ENCODE measurements at places on chromosomes 11 and 22.

GRCh38 chr22:25359601-25360261 is 140.3 kb downstream of the CRYBB2 start:
- DNase-seq: no peak

DNA sequence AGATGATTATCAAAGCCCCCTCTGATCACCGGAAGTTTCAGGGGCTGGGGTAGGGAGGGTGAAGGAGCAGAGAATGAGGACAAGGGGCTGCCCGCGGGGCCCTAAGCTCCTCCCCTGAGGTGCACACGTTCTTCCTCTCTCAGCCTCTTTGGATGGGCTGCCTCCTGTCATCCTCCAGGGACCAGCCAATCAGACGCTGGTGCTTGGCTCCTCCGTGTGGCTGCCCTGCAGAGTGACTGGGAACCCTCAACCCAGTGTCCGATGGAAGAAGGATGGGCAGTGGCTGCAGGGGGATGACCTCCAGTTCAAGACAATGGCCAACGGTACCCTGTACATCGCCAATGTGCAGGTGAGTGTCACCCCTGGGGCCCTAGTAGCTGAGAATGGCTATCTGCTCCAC is 7.5 kb downstream of the ROBO3 start:
- DNase-seq: no peak

GRCh38 chr11:59730896-59731565 is 17.4 kb upstream of the OR10V1 start:
- DNase-seq: no peak

DNA sequence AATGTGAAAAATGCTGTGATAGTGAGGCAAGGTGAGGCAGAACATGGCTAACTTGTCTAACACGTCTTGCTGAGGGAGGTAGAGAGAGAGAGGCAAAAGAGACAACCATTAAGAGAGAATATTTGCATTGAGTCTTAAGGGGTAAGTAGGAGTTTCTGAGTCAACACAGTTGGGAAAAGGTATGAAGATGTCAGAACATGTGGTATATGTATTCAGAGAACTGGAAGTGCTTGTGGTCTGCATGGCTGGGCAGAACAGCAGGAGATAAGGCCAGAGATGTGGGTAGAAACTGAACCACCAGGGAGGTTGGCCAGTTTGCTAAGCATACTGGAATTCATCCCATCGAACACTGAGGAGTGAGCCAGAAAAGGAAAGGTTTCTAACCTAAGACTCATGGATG is 25.0 kb upstream of the SLC5A1 start:
- no peak for DNase-seq

- no peak for DNase-seq
Observed at GRCh38 chr11:3155216-3155615, 9.9 kb downstream of the OSBPL5 start.

- no peak for DNase-seq
Observed at GRCh38 chr11:70761094-70761907, 363.0 kb downstream of the CTTN start.

GRCh38 chr22:20867179-20868024 is 8.6 kb downstream of the SNAP29 start:
- no peak for DNase-seq

- no peak for DNase-seq
Observed at GRCh38 chr22:50317178-50317577, 9.6 kb downstream of the DENND6B start.

DNA sequence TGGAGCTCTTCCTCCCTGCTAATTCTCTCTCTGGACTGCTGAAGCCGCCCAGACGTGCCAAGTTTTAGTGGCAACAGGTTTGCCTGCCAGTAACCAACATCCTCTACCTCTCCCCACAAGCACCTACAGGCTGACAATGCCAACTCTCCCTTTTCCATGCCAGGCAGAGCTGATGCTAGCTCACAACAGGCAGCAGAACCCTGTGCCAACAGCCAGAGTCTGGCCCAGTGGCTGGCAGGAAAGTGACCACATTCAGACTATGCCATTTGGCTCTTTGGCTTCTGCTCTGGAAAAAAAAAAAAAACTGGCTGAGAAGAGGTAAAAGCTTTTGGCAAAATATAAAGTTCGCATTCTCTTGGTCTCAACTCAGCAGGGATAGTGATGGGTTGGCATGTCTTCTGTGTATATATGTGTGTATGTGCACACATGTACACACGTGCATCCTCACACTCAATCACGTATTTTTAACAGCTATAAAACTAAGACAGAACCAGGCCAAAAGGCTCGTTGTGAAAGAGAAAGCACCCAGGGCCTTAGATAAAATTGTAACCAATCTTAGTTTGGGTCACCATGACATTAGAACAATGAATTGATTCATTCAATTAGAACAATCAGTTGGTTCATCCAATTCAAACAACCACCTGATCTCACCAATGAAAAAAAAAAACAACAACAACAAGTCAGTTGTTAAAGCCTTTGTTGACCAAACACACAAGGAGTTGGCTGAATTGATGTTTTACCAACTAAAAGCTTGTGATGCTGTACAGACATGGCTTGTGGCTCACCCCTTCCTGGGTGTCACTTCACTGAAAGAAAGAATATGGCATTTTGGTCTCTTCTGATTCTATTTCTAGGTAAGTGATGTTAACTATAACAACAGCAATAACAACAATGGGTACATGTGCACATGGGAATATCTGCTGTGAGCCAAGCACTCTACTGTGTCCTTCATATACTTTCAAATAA is 48.6 kb downstream of the TRIM29 start:
- no peak for DNase-seq

- no peak for DNase-seq
Observed at GRCh38 chr22:26031641-26032040, 137.6 kb upstream of the SEZ6L start.

- DNase-seq: no peak
Observed at GRCh38 chr22:32697331-32697995, 104.0 kb upstream of the TIMP3 start.

DNA sequence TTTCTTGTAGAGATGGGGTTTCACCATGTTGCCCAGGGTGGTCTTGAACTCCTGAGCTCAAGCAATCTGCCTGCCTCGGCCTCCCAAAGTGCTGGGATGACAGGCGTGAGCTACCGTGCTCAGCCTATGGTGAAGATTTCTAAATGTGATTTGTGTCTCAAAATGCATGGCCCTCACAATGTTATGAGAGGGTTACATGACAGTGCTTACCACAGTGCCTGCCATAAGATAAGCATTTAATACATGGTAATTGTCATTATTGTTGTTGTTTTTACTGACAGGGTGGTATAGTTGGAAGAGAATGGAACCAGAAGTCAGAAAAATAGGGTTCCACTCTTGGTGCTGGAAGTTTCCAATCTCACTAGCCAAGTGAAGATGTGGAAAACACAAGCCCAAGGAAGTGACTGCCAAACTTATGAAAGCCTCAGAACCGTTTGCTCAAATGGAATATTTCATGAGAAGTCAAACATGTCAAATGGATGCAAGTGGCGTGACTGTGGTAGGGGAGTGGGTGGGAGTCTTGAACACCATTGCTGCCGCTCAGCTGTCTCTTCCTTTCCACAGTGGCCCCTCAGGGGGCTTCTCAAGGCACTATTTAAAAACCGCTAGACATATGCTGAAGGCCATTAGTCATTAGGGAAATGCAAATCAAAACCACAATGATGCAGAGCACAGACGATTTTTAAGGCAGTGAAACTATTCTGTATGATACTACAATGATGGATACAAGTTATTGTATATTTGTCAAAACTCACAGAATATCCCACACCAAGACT is 29.1 kb upstream of the LMO2 start:
- no peak for DNase-seq

DNA sequence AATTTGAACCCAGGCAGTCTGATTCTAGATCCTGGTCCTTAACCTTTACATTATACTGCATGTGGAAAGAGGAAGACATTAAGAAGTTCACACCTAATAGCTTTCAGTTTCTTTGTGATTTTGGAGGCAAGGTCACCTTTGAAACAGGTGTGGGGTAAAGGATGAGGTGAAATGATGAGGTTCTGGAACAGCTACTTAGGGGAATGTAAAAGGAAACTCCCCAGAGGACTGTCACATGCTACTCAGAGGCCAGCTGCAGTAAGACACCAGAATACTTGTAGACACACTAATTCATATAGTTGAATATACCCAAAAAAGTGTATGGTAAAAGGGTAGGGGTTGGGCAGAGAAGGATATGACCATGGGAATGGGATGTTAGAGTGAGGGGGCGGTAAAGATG is 5.4 kb downstream of the APIP start:
- DNase-seq: no peak

DNA sequence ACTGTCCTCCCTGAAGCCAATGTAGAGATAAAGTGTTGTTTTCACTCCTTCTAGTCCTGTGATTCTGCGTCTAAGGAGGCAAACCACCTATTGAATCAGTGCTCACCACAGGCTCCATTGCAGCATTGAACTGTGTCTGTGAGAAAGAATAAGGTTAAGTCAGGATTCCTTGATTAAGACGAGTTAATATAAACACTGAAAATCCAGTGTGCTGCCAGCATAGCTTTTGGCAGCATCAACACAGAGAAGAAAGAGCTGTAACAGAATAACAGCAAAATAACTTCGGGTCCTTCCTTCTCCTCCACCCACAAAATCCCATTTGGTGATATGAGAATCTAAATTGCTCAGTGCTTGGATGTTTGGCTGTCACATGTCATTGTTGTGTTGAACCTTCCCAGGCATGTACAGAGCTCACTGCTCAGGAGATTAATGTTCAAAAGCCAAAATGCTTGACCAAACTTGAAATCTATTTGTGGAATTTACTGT is 185.2 kb upstream of the DDI1 start:
- DNase-seq: no peak

DNA sequence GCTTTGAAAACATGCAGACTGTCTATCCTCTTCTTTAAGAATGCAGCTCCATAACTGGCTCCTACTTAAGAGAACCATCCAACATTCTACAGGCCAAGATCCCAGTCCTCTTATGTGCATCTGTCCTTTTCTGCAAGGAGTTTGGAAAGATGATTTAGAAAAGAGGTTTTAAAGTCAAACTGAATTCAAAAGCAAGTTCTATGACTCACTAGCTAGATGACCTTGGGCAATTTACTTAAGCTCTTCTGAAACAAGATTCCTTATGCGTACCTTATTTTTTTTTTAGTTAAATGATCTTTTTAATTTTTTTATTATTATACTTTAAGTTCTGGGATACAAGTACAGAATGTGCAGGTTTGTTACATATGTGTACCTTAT is 29.2 kb downstream of the GUCY1A2 start:
- DNase-seq: no peak

GRCh38 chr11:126824035-126824607 is 176.4 kb downstream of the KIRREL3 start:
- no peak for DNase-seq

GRCh38 chr11:1540074-1540473 is 32.0 kb downstream of the DUSP8 start:
- DNase-seq: no peak

- no peak for DNase-seq
Observed at GRCh38 chr11:40401132-40401853, 1058.2 kb downstream of the LRRC4C start.

- no peak for DNase-seq
Observed at GRCh38 chr11:70456921-70457532, 58.7 kb downstream of the CTTN start.

DNA sequence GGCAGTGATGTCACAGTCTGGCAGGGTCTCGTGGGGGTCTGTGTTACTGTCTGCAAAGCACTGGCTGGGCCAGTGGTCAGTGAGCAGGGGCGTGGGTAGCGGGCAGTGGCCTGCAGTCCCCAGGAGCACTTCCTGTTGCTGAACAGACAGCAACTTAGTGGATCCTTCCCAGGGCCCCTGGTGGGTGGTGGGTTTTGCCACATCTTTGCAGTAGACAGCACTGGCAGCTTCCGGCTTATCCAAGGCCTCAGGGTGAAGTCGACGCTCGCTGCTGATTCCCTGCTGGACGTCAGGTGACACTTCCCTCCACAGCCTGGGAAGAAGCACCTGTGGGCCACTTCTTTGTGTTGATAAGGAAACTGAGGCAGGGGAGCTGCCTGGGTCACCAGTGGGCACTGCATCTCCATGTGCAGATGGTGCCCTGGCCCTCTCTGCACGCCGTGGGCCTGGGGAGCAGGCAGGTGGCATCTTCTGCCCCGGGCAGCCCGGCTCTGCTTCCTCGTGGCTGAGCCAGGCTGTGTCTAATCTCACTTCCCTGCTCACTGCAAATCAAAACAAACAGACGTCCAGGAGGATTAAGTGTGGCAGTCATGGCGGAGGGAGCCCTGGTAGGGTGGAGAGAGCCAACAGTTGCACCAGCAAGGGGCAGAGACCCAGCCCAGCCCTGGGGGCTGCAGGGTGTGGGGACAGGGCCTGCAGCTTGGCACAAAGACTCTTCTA is 79.8 kb downstream of the KCNQ1 start:
- no peak for DNase-seq

GRCh38 chr11:96238563-96239135 is 104.3 kb downstream of the MAML2 start:
- no peak for DNase-seq

DNA sequence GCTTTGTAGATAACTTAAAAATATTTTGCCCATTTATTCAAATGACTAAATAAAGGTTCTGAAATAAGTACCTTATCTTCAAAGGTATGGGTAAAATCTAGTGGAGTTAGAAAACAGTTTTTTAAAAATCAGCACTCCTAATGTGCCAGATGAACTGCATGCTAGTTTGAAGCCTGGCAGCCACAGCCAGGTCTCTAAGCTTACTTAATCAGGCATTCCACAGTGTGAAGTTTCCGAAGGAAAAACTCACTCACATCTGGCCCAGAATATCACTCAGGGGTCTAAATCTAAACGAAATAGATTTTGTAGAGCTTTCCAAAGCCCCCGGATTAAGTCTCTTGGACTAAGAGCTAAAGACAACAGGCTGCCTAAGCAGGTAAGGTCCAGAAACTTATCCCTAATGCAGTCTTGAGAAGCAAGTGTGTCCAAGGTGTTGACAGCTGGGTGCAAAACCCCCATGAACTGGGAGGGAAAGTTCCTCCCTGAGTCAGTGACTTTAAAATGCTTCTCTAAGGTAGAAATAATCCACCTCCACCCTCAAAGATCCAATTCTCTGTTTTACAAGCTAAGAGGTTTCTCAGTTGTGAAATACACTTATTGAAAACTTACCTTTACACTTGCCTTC is 157.6 kb downstream of the FCHSD2 start:
- DNase-seq: no peak

DNA sequence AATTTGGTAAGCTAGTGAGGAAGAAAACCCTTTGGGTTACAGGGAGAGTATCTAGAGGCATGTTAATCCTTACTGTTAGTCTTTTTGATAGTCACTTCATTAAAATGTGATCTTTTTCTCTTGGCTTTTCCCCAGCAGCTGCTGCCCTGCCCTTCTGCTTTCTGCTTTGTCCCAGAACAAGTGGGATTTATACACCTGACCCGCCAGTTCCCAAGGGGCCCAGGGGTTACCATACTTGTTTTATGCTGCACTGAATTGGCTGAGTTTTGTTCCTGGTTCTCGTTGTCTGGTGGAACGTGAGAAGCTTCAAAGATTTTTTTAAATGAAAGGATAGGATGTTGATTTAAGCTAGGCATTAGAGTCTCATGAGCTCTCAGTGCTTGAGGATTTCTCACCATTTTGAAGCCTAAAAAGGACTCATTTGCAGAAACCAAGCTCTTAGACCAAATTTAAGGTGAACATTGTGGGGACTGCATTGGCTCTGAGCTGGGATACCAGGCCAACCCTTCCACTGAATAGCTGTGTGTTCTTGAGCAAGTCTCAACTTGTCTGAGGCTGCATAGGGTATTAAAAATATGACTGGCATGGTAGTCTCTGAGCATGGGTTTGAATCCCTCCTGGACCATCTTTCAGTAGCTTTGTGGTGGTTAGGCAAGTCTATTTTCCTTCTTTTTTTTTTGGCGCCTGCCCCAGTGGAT is 6.6 kb downstream of the LIMK2 start:
- no peak for DNase-seq

GRCh38 chr11:17428925-17429324 is 40.5 kb upstream of the KCNJ11 start:
- no peak for DNase-seq

- no peak for DNase-seq
Observed at GRCh38 chr11:113174882-113175281, 139.5 kb upstream of the TTC12 start.

Data from stimulated activated CD4-positive, alpha-beta T cell treated with anti-CD3 and anti-CD28 coated beads, Interleukin-2, amount 100 ng/mL, for 48 hours (primary cell).